ENCODE measurements at places on chromosomes 3 and 15.

DNA sequence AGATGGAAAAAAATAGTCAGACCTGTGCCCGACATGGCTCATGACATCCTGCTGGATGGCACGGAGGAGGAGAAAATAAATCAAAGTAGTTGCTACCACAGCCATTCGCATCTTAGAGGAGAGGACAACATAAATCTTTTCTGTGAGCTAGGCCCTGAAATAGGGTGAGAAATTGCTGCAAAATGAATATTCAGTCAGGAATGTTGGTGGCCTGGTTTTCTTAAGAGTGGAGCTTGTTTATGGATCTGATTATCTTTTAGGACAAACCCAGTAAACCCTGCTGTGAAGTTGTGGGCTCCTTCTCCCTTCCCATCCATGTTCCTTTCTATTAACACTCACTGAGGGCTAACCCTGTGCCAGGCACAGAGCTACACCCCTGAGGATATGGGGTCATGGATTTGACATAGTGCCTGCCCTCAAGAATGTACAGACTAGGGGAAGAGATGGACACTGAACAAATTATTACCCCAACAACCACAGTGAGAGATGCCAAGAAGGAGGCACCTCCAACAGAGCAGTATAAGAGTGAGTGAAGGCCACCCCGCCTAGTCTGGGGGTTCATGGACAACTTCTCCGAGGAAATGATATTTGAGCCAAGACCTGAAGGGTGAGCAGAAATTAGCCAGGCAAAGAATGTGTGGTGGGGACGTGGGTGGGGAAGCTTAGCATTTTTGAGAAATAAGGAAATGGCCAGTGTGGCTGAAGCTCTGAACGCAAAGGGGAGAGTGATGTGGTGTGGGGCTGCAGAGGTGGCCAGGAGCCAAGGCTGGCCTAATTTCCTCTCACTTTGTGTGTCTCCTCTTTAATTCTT lies 68.9 kb upstream of the ARL8B start:
- DNase-seq: no peak

DNA sequence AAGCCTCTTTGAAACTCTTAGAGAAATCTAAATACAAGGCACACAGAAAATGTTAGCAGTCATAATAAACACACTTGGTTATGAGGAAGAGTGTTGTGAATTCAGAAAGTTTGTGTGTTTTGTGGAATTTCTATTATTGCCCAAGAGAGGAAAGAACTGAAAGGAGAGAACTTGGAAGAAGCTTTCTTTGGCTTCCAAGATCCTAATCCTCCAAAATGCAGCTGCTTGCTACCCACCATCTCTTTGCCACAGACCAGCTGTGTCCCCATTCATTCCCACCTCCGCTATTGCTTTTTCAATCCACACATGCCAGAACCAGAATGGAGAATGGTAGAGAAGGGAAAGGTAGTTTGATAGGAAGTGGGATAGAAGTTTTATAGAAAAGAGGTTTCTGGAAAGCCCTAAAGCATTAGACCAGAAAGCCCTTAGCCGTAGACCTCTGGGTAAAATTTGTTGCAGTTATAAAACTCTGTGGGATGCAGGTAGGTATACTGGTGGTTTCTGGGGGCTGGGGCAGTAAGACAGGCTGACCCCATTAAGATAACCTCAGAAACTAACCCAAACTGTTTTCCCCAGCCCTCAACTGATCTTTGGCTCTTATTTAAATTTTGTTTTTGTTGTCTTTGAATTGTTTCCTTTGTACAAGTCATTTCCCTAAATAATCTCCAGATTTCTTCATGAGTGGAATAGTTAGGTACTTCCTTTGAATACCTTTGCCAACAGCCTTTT lies 108.5 kb downstream of the FILIP1L start:
- no peak for DNase-seq

GRCh38 chr3:17605032-17605431 lies 137.4 kb downstream of the TBC1D5 start:
- DNase-seq: no peak

GRCh38 chr3:17979252-17979651 lies 236.8 kb upstream of the TBC1D5 start:
- no peak for DNase-seq

DNA sequence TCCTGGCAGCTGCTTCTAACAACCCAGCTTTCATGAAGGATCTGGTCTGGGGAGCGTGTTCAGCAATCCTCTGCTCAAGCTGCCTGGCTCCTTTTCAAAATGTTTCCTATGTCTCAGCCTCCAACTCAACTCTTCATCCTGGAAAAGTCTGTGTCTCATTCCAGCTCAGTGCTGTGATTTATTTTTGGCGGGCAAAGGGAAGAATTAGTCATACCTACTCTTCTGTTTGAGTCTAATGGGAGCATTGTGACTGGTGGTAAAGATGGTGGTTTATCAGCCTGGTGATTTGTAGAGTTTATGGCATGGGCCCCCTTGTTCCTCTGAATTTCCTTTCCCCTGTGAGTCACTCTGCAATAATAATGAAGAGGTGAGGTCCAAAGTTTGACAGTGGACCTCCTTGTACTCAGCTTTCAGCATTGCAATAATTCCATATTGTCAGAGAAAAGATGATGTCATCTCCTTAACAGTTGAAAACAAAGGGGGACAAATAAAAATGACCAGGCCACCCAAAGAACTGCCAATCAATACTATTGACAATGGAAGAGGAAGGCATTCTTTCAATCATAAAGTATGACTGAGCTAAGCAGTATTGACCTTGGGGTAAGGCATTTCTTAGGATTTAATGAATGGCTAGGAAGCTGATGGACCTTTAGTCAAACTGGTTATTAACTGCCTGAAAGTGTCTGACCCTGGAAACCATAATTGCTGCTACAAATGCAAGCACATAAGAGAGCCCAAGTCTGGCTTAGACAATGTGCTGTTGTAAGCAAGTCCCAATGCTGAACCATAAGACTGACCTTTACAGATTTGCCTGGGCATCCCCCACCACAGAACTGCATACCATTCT lies 204.7 kb upstream of the MCTP2 start:
- no peak for DNase-seq

DNA sequence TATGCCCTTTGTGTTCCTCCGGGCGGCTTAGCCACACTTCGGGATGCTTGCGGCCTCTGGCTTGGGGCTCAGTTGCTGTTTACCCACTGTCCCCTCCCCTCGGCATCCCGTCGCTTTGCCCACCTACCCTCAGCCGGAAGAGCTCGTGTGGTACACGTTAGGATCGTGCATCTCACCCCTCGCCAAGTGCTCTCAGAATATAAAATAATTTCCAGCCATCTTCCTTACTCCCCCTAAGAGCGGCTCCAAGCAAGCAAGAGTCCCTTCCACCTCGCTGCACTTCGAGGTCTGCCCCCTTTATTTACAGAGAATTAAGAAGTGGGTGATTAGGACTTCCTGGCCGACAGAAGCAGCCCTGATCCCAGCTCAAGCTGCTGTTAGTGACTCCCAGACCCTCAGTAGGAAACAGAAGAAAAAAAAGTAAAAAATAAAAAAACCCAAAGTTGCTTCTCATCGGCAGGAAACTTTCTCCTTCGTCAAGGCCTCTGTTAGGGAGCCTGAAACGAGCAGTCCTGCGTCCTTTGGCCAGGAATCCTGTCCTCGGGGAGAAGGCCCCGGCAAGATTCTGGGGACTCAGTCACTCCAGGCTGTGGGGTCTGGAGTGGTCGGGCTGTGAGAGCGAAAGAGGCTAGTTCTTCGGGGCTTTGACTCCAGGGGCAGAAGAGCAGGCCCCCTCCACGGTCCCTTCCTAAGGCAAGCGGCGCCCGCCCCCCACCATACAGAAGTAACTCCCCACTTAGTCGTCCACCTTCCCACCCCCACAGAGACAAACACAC lies 3.0 kb downstream of the MEIS2 start:
- DNase-seq: no peak

DNA sequence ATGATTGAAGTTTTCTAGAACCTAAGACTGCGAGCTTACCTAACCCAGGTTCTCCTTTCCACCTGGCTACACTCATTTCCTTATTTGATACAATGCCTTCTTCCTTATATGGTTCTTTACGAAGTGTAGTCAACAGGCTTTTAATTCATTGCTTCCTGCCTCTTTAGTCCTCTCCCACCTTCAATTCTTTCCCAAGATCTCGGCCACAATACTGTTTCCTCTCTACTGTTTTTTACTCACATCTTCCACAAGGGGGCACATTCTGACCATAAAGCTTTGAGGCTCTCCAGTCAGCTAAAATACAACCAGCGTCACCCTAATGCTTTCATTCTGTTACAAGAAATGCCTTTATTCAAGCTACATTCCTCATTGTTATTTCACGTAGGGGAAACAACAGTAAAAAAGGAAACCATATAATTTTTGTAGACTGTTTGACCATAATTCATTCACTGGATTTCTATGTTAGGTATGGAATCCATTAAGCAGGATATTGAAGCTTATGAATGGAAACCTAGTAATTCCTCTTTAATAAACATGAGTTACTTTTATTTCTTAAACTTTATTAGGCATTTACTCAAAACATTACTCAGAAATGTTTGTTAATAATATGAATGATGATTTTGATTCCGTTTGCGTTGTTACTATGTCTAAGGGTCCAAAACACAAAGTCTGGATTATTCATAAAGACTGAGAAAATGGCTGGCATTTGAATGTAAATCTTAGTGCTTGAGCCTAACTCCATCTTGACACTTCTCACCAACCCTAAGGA lies 29.5 kb upstream of the VEPH1 start:
- DNase-seq: no peak

DNA sequence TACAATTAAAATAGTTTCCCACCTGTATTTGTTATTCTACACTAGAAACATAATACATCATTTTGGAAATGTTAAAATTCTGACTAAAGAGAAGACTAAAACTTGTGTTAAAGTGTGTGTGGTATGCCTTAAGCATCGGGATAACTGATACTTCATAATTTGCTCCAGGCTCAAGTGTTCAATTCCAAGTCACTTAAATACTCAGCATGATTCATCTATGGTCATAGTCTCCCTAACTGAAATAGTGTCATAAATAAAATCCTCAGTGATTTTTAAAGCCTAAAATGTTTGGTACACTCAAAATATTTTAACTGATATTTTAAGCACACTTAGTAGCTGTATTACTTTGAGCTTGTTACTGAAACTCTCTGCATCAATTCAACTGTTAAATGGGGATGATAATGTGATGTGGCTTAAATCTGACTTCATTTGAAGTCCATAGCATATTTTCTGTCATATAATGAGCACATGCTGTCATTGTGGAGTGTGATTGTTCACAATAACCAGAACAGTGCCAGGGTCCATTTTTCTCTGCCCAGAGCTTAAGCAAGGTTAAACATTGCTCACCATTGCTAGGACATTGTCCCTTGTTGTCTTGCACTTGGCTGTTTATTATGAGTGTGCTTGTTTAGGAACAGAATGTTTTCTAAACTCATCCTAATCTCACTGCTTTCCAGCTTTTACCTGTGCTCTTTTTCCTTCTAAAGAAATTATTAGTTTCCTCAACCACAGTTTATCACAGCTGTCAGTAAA lies 122.2 kb downstream of the KLHL25 start:
- DNase-seq: no peak

DNA sequence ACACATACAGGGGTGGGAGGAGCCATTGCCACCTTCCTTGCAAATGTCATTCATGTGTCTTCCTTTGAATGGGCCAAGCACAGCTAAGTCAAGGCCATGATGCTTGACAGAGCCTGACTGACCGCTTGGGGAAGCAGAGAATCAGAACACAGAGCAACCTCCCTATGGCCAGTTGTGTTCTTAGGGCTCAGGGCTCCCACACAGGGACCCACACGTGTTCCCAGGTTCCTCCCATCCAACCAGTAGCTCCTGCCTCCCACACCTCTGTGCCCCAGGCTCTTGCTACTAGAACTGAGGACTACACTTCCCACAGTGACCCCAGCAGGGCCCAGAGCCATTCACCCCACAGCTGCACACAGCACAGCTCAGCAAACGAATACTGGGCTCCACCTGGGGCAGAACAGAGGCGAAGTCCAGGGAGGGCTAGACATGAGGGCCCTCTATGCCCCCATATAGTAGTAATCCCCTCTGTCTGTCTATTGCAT lies 42.9 kb downstream of the KLF15 start:
- DNase-seq: no peak

- DNase-seq: no peak
These were observed 141.6 kb downstream of the DNAJB8 start for GRCh38 chr3:128324911-128325592.

GRCh38 chr3:10286596-10287295 lies 6.0 kb downstream of the GHRL start:
- DNase-seq: no peak

- DNase-seq: no peak
These were observed 156.1 kb downstream of the STAG1 start for GRCh38 chr3:136595913-136596697.

DNA sequence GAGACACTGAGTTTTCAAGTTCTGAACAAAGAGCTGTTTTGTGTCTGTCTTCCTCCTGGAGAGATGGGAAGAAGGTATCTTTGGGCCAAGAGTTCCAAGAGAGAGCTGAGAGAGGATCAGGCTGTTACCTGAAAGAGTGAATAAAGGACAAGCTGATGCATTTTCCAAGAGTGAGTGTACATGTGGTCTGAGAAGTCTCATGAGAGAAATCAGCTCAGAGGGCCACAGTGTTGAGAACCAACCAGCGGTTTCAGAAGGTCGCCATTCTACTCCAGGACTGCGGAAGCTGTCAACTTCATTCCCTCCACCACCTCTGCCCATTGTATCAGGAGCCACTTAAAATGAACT lies 42.7 kb upstream of the PPP2R3A start:
- DNase-seq: no peak

GRCh38 chr15:34799149-34800101 lies 4.1 kb upstream of the ACTC1 start:
- DNase-seq: no peak

- no peak for DNase-seq
These were observed 11.9 kb upstream of the CD200R1L start for GRCh38 chr3:112858410-112859069.

DNA sequence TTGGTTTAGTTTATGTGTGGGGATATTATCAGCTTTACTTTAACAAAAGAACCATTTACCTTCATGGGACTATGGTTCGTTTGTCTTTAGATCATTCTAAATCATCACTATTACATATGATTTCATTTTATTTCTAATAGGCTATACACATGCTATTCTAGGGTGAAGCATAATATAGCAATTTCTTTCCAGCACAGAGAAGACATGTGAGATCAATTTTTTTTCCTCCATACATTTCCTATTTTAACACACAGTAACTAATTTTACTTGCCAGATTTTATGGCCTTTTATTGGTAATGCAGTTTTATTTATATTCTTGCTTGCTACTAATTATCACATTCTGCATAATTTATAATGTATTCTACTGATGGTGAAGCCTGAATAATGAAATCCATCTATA lies 287.1 kb downstream of the ROBO1 start:
- no peak for DNase-seq

DNA sequence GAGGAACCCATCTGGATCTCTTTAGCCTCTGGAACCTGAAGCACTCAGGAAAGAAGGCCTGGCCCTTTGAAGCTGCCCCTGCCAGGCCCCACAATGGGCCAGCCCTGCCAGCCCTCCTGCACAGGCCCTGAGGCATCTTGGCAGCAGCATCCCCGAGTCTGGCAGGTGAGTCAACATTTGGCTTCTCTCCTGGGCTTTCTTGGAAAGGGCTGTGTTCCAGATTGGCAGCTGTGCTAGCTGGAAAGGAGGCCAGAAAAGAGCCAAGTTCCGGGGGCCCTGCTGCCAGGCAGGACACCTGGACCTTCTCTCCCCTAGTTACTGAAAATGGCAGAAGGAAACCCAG lies 187.2 kb downstream of the SHQ1 start:
- DNase-seq: no peak
